ENCODE measurements at places on chromosomes 16 and 17.
A peak's percentile ranks its signal among the peaks of the same experiment; 100 is the strongest.

DNA sequence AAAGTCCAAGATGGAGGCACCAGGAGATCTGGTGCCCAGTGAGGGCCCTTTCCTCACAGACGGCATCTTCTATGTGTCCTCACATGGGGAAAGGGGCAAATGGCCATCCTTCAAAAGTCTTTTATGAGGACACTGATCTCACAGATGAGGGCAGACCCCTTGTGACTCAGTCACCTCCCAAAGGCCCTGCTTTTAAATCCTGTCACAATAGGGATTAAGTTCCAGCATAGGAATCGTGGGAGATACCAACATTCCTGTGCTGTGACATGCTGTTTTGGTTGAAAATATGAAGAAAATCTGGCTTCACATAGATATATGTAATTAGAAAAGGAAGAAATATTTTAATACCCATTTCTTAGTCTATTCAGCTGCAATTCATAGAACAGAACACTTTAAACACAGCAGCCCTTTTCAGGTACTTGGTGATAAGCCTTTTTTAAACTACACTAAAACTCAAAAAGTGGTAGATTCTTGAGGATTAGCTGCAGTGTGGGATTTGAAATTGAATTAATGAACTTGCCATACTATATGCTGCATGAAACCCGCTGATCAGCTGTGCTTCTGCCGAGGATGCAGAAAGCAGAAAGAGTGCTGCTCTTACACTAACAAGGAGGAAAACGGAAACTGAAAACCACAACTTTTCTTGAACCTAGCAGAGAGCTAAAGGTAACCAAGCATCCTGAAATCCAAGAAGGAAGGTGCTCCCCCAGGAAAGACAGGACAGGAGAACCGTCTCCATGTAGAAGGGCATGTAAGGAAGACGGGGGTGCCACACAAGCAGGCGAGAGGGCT is 32.7 kb downstream of the VPS53 start:
- DNase-seq: no peak

GRCh38 chr17:60102632-60103096 is 23.9 kb upstream of the HEATR6 start:
- peak; percentile 30 for DNase-seq

- no peak for DNase-seq
These were observed 15.4 kb downstream of the RHBDL3 start for GRCh38 chr17:32281011-32281451.

- DNase-seq: peak; percentile 95
These were observed 20.5 kb upstream of the SPACA3 start for GRCh38 chr17:32971171-32971570.

DNA sequence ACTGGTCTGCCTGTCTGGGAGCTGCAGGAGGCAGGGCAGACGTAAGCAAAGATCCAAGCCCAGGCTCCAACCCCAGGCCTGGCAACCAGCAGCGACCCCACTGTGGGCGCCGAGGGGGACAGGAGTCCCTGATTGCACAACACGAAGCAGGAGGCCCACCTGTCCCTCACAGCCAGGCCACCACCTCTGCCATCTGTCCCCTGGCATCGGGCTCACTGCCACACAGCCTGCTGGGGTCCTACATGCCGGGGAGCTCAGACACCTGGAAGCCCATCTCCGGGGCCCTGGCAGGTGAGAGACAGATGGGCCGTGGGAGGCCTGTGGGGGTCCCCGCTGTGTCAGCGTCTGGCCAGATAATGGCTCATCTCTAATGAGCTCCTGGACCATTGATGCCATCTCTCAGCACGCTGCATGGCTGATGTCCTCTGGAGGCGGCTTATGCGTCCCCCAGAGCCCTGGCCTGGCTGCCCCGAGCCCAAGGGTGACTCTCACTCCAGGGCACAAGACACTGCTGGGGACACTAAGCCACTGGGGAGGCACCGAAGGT is 11.3 kb upstream of the RASD1 start:
- DNase-seq: no peak

GRCh38 chr16:27726621-27727261 is 176.8 kb downstream of the KATNIP start:
- no peak for DNase-seq

DNA sequence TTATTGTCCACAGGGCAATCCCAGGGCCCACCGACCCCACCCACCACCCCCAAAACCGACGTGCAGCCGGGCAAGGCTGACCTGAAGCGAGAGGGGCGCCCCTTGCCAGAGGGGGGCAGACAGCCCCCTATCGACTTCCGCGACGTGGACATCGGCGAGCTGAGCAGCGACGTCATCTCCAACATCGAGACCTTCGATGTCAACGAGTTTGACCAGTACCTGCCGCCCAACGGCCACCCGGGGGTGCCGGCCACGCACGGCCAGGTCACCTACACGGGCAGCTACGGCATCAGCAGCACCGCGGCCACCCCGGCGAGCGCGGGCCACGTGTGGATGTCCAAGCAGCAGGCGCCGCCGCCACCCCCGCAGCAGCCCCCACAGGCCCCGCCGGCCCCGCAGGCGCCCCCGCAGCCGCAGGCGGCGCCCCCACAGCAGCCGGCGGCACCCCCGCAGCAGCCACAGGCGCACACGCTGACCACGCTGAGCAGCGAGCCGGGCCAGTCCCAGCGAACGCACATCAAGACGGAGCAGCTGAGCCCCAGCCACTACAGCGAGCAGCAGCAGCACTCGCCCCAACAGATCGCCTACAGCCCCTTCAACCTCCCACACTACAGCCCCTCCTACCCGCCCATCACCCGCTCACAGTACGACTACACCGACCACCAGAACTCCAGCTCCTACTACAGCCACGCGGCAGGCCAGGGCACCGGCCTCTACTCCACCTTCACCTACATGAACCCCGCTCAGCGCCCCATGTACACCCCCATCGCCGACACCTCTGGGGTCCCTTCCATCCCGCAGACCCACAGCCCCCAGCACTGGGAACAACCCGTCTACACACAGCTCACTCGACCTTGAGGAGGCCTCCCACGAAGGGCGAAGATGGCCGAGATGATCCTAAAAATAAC is 3.0 kb downstream of the SOX9 start:
- no peak for DNase-seq

GRCh38 chr17:78013683-78014467 is 55.4 kb downstream of the TNRC6C start:
- DNase-seq: peak; percentile 52

GRCh38 chr17:31522284-31522931 is 130.9 kb downstream of the RAB11FIP4 start:
- no peak for DNase-seq

DNA sequence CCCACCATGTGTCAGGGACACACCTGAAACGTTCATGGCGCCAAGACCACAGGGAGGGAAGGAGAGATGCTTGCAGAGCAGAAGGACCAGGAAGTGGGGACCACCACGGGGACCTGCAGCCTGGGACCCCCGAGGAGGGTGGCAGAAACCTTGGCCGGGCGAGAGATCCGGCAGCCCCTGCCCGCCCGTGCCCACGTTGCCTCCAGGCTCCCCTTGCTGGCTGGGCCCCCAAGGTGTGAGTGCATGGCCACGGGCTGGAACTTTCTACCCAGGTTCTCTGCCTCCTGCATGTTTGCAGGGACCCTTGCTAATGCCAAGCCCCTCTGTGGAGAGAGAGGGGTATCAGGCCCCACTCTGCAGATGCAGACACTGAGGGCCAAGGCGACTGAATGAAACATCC is 50.4 kb downstream of the USP22 start:
- DNase-seq: no peak

Data from K562 (cell line).